Renal cortical epithelial cell (primary cell): ENCODE measurements at places on chromosomes 3 and 15. TPM values are rescaled to one million over a fixed set of nuclear protein-coding genes. Genes with fewer than 3 reads are reported as not detected.

DNA sequence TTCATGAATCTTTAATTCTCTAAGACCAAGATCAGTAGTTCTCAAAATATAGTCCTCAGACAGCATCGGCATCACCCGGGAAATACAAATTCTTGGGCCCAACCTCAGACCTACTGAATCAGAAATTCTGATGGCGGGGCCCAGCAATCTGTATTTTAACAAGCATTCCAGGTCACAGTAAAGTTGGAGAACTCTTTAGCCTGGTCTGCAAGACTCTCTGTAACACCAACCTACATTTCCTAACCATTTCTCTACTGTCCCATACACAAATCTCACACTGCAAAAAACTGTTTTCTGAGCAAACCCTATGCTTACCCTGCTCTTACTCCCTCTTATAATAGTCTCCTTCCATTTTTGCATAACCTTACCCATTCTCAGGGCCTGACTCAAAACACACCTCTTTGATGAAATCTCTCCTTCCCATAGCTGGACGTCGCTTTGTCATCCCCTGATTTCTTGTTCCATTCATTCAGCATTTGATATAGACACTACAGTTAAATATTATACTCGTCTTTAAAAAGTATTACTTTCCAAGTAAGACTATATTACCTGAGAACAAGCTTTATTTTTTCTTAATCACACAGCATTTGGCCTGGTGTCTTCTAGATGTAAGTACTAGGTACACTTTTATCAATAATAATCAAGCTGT lies 83.3 kb upstream of the MYO5C start:
- no peak for DNase-seq

DNA sequence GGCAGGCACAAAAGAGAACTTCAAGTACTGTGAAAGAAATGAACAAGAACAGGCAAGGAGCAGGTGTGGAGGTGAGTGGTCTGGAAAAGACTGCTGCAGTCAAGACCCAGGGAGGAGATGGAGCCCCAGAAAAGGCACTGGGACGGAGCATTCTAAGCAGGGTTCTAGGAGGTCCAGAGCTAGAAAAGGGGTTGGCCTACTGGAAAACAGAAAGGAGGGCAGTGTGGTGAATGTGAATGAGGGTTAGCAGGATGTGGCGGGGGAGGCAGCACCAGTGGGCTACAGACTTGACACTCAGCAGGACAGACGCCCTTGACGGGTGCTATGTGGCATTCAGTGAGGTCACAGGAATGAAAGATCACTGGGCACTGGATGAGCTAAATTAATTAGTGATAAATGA lies 75.7 kb downstream of the SENP2 start:
- no peak for DNase-seq

- no peak for DNase-seq
Measured at GRCh38 chr3:184380185-184380626, 352 bp downstream of the CHRD start.

DNA sequence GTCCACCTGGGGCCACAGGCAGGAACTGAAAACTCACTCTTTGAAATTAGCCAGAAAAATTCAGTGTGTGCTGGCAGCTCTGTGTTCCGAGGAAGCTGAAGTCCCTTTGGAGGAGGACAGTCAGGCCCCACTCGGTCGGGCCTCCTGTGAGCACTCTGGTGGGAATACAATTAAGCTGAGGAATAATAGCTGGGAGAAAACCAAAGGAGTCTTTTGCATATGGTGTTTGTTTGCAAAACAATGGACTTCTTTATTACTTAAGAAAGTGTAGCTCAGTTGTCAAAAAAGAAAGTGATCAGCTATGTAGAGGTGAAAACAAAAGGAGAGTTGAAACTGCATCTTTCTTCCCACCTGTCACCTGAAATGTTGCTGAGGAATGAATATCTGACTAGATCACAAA lies 202.5 kb downstream of the MEIS2 start:
- no peak for DNase-seq

GRCh38 chr3:179829401-179829800 lies 176.6 kb downstream of the USP13 start:
- DNase-seq = no peak

GRCh38 chr15:43977072-43977884 lies 150.5 kb downstream of the WDR76 start:
- peak; percentile 74 for DNase-seq

- peak; percentile 32 for DNase-seq
Measured at GRCh38 chr3:129822679-129823078, 70.8 kb downstream of the TMCC1 start.

GRCh38 chr3:58572013-58572633 lies 5.1 kb downstream of the FAM107A start:
- DNase-seq = peak; percentile 41

DNA sequence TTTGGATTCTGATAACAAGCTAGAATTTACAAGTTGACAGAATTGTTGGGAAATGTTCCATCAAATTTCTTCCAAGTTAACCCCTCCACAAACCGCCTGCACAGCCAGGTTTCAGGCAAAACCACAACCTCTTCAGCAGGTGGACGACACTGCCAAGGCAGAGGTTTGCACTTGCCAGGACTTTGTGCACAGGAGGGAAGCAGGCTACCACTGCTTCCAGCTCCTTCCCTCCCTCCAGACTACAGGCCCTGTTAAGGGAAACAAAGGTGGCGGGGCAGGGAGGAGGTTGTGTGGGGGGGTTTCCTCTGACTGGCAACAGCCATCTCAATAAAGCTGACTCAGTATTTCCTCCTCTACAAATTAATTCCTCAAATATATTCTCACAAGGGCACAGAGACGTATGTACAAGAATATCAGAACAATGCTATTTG lies 42.2 kb downstream of the TBC1D2B start:
- no peak for DNase-seq

GRCh38 chr3:31636694-31637442 lies 104.1 kb downstream of the STT3B start:
- DNase-seq = peak; percentile 13

DNA sequence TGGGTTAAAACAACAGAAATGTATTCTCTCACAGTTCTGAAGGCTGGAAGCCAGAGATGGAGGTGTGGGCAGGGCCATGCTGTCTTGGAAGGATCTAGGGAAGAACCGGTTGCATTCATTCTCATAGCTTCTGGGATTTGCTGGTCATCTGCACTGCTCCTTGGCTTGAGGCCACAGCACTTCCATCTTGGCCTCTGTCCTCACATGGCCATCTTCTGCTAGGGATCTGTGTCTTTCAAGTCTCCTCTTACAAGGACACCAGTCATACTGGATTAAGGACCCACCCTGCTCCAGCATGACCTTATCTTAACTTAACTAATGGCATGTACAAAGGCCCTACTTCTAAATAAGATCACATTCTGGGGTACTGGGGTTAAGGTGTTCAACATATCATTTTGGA lies 47.7 kb downstream of the RPLP1 start:
- no peak for DNase-seq

LSAMP gene
- 0.55 TPM in 1 of 2 replicates, not detected in the other for total RNA-seq

ACTC1 gene
- not detected in 2 replicates for total RNA-seq

CACNA1D gene
- total RNA-seq = 0.52 and 1.5 TPM in 2 replicates

CFAP100 gene
- total RNA-seq = not detected in 2 replicates

CD276 gene
- total RNA-seq = 82.1 and 139 TPM in 2 replicates
